Hippocampal formation (tissue), 2 donors: ENCODE measurements at places on chromosomes 7 and 10.

- DNase-seq, result no peak
These were observed 510.1 kb downstream of the ARL4A start for GRCh38 chr7:13197501-13197900.

DNA sequence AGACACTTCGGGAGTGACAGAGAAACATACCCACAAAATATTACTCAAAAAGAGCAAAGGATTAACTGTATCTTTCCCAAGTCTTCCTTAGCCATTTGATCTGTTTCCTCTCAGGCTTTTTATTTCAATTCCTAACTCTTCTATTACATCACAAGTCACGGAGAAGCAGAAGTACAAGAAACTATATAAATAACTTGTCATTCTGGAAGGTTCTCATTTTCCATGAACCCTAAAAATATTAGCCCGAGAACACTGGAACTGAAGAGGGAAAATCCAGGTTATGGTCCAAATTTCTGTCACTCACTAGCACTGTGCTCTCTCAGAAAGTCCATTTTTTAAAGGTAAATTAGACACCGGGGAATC is 98.0 kb downstream of the GRB10 start:
- no peak for DNase-seq

DNA sequence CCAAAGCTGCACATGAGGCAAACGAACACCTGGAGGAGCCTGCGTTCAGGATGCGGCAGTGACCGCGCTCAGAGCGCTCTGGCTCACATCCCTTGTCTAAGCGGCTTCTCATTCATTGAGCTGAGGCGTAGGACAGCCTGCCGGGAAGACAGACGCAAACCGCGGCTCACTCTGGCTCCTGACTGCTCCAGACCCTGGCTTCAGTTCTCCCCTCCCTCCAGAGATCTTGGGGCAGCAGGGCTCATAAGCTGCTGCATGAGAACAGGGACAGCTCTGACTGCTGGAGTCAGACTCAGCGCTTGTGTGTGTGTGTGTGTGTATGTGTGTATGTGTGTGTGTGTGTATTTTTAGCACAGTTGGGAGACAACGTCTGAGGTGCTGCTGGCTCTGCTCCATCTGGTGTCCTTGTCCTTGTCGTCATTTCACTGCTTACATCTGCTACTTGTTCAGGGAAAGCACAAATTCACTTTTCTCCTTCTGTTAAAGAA is 15.8 kb upstream of the LYZL2 start:
- no peak for DNase-seq

- DNase-seq, result no peak
These were observed 62.5 kb downstream of the ABCB4 start for GRCh38 chr7:87413029-87413428.

- peak; percentile 12 for DNase-seq
These were observed 3.3 kb downstream of the FRMPD2 start for GRCh38 chr10:48271047-48271730.

DNA sequence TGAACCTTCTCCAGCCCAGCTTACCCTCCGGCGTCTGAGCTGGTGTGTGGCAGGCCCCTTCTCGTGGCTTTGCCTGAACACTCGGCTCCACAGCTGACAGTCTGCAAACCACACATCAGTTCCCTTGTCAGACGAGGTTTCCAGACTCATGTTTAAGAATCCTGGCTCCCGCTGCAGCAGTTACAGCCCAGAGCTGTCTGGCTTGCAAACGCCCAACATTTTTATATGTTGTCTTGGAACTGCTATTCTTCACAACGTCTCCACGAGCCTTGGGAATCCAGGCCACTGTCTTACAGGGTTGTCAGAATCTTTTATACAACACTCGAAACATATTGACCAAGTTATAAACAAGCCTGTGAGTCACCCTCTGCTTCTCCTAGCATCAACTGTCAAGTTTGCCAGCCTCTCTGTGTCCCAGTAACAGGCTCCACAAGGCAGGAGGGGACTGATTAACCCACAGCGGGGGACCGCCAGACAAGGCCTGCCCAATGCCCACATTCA is 68.1 kb downstream of the TNS3 start:
- DNase-seq, result no peak

- no peak for DNase-seq
These were observed 180.0 kb upstream of the GHITM start for GRCh38 chr10:83959328-83959727.

- no peak for DNase-seq
These were observed 110.9 kb downstream of the WDR11 start for GRCh38 chr10:120961795-120962755.

- DNase-seq, result no peak
These were observed 236.7 kb upstream of the ETV1 start for GRCh38 chr7:14226126-14226525.

DNA sequence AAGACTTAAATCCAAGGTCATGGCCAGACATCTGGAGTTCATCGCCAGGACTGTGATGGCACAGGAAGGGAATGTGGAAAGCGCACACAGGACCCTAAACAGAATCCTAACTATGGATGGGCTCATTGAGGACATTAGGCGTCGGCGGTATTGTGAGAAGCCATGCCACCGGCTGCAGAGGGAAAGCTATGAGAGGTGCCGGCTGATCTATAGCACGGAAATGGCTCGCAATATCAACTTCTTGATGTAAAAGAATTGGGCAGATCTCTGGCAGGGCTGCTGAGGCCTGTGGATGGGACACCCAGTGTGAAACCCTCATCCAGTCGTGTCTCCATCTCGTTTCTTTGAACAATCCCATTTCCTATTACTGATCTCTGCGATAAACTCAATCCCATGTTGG is 6.3 kb upstream of the CTBP2 start:
- no peak for DNase-seq
